Right forelimb (tissue), 1 donor: ENCODE measurements at places on chromosomes 12 and 14.

GRCh38 chr14:81305743-81306142 is 85.0 kb upstream of the GTF2A1 start:
- DNase-seq: no peak

GRCh38 chr12:52427083-52427482 is 7.1 kb downstream of the KRT75 start:
- DNase-seq: no peak

DNA sequence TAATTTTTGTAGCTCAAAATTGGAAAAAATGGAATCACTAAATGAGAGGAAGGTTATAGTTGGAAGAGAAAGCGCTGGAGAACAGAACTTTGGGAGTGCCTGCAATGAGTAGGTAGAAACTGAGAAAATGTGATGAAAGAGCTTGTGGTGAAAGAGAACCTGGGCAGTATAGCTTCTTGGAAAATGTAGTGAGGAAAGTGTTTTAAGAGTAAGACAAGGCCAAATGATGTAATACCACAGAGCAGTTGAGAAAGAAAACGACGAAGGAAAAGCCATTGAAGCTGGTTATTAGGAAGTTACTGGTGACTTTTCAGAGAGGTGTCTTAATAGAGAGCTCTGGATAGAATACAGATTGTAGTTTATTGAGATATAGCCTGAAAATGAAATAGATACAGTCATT is 255.3 kb downstream of the AEBP2 start:
- no peak for DNase-seq

GRCh38 chr14:38137005-38137404 is 70.7 kb upstream of the SSTR1 start:
- no peak for DNase-seq

DNA sequence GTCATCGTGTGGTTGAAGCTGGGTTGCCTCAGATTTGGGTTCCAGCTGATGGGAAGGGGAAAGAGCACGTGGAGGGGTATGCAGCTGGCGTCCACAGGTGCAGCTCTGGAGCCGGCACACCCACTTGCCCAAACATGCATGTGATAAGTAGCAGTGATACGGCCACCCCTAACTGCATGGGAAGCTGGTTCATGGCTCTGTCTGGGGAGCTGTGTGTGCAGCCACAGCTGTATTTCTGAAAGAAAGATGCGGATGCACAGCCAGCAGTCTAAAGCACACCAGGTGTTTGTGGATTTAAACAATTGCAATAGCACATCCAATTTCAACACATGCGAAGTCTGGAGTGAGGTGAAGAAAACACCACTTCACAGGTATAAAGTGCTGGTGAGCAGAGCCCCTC is 181.4 kb downstream of the EFCAB11 start:
- no peak for DNase-seq

DNA sequence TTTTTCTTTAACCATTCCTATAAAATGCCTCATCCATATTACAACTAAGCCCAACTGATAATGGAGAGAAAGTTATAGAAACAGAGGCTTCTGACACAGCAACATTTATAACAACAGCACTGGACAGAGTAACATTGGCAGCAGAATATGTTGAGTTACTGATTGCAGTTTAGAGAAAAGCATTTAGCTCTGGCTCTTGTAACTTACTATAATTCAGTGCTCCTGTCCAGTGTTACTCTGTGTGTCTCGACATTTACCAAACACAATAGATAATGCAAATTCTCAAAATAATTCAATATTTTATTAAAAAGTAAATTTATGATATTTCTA is 356.1 kb downstream of the CEP128 start:
- no peak for DNase-seq

DNA sequence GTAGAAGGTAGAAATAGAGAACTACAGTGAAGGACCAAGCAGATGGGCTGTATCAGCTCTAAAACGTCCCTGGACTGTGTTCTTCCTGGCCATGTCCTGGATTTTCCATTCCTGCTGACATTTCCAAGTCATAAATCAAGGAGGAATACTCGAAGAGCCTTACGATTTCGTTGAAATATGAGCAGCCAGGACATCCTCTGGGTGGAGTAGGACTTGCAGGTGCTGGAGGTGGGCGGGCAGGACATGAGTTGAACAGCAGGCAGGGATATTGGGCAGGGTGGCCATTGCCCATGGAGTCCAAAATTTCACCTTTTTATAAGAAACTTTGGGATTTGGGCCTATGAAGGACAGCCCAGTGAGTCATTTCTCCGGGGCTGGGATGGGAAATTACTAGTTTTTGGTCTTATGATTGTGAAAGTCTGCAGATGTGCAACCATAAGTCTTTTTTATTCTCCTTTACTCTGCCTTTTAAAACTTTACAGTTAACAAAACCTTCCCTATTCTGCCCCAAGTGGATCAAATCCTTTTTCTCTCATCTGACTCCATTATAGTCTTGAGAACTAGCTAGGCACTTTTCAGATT is 88.8 kb downstream of the TMX1 start:
- DNase-seq: no peak

GRCh38 chr12:72282721-72283120 is 10.6 kb downstream of the TRHDE start:
- DNase-seq: no peak

DNA sequence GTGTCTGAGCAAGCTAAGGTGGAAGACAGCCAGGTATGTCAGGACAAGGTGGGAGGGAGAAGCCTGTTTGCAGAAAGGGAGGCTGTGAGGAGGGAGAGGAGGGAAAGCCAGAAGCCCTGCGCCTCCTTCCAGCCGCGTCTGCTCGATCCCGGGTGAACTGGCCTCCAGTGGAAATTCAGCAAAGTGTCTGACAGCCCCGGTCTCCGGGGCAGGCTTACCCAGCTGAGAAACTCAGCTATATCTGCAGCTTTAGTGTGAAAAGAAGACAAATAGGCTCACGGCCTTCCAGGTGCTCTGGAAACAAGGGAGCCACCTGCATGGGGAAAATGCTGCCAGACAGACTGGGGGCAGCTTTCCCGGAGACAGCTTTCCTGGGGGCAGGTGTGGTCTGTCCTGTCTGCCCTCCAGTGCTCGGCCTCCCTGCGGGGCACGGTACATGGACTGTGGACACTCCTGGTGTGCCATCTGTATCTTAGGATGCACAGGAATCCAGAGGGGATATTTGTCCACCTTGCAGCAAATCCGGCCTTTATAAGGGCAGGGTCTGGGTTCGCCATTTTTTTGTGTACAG is 6.3 kb downstream of the RFLNA start:
- no peak for DNase-seq
